ENCODE measurements at places on chromosomes 13 and 19.

DNA sequence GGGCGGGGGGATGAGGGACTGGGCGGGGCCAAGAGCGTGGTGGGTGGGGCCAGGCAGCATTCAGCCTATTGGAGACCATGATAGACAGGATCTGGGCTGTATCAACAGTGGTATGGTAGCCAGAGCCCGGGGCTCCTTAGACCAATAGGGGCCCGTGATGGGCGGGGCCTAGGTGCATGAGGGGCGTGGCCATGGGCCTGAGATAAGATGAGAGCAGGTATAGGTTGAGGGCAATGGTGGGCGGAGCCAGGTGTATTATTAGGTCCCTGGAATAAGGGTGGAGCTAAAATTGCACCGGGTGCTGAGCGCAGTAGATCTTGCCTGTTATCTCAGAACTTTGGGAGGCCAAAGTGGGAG lies 5.3 kb downstream of the ABCA7 start:
- DNase-seq = peak; percentile 84

- peak; percentile 26 for DNase-seq
Measured at GRCh38 chr13:31209172-31209840, 9.5 kb downstream of the B3GLCT start.

DNA sequence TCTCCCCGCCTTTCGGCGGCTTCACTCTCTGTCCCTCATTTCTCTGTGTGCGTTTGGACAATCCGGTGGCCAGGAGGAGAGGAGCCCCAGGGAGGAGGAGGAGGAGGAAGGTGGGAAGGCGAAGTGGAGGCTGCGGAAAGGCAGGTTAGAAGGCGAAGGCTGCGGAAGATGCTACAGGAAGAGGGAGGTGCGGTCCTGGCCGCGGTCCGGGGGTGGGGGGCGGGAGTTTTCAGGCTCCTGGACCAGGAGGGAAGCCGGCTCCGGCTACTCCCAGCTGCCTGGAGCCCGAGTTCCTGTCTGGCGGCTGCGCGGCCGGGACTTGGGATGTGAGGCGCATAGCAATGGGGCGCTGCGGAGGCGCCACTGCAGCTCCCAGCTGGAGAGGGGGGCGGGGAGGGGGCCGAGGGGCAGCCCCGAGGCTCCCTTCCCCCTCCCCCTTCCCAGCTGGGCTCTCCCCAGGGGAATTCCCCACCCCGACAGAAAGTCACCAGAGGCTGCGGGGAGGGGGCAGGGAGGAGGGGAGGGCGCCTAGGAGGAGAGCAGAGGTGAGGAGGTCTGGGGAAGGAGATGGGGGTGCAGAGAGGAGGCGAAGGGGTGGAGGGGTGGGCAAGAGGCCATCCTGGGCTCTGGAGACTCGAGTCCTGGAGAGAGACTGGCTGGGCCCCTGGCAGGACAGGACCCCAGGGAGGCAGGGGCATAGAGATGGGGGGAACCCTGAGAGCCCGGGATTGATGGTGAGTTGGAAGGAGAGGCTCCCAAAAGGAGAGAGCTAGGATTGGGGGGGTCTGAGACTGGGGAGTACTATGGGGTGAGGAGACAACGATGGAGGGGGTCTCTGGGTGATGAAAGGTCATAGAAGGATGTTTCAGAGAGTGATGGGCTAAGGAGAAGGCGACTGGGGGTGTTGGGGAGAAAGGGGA lies 2.0 kb downstream of the LRRC4B start:
- DNase-seq = no peak

DNA sequence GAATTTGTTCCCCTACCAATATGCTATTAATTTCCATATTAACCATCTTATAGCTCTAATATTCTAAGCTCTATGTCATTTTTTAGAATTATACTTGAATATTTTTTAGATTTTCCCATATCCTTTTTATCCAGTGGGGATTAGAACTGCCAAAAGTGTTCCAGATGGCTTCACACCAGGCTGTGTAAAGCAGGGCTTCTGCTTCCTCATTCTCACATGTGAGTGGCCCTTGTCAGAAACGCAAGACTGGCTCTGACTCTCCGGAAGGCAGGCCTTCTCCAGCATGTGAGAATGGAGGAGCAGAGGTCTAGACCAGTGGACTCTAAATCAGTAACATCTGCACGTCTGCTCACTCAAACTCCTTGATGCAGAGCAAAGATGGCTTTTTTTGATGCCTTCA lies 650.1 kb downstream of the FGF9 start:
- no peak for DNase-seq

- DNase-seq = peak; percentile 85
Measured at GRCh38 chr19:16327911-16328823, 3.5 kb downstream of the KLF2 start.

GRCh38 chr19:39110263-39110967 lies 15.2 kb upstream of the PAK4 start:
- DNase-seq = peak; percentile 72

DNA sequence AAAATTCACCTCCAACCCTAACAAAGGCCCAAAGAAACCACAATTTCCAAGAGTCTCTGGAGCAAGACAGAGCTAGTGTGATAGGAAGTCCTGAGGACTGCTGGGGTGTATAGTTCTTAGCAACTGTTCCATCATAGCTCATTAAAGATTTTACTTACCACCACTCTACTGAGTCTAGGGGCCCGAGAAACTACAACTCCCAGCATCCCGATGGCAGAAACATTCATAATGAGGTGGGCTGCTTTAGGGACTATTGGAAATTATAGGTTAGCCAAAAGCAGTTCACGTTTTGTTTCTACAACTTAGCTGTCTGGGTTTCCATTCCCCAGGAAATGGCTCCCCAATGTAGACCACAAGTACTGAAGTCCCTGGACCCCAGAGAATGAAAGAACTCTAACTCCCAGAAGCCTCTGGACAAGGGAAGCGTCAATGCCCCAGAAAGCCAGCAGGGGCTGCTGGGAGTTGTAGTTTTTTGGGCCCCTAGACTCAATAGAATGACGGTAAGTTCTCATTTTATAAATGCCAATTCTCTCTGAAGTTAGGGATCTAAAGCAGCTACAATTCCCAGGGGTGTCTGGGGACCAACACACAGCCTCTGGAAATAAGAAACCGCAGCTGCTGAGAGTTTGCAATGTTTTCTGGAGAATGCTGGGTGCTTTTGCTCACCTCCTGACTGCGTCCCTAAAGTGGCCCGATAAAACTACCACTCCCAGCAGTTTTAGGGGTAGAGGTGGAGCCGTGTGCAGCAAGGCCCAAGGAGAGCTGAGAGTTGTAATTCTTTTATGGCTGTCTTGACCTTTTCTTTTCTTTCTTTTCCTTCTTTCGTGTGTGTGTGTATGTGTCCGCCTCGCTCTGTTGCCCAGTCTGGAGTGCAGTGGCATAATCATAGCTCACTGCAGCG lies 11.1 kb downstream of the FTL start:
- peak; percentile 58 for DNase-seq

DNA sequence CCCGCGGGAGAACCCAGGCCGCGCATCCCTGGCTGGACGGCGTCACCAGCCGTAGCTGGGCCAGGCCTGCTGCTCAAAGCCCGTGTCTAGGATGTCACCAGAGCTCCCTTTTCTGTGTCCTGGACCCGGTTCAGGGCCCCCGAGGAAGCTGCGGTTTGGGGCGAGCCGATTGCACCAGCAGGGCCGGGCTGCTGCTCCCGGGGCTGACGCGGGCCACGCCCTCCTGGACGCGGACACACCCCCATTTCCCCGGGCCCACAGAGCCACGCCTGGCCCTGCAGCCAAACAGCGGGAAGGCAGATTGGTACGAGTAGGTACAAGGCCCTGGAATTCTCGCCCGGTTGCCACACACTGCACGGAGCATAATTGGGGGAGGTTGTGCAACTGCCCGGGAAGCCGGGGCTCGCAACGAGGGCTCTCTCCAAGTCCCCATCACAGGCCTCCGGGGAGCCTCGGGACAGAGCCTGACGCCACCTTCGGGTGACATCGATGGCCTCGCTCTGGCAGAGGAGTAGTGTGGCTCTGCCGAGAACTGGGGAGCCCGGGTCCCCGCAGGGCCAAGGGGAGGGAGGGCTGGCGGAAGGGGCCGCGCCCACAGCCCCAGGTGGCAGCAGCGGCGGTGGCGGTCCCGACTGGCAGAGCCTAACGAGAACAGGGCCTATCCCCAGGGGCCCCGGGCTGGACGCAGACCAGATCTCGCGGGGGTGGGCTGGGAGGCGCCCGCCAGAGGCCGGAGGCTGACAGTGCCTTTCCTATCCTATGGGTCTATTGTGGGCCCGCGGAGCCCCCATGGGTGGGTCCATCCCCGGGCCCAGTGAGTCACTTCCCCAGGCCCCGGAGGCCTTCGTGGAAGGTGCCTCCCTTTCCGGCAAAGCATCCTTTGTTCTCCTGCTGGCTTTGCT lies 23.5 kb downstream of the KCTD15 start:
- peak; percentile 64 for DNase-seq

GRCh38 chr19:12994701-12995595 lies at the start of gene NFIX:
Gene NFIX (plus strand): TSS chr19:12995475. CDS start chr19:12995838, 363 bp downstream.
- DNase-seq = peak; percentile 66

DNA sequence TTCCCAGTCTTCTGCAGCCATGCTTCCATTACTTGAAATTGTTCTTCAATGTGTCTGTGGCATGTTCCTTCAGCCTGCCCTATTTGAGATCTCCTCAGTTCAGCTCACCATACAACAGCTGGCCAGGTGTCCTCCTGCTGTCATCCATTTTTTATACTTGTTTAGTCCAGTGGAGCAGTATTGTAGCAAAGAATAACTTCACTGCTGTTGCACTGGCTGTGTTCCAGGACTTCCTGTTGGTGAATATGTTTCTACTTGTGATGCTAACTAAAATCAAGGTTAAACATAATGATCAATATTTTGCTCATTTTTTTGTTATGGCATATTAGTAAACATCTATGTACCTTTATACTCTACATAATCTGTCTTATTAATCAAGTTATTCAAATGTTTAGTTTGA lies 1394.1 kb downstream of the PCDH9 start:
- no peak for DNase-seq

GRCh38 chr19:10228920-10229319 lies 2.2 kb downstream of the S1PR2 start:
- DNase-seq = peak; percentile 71

DNA sequence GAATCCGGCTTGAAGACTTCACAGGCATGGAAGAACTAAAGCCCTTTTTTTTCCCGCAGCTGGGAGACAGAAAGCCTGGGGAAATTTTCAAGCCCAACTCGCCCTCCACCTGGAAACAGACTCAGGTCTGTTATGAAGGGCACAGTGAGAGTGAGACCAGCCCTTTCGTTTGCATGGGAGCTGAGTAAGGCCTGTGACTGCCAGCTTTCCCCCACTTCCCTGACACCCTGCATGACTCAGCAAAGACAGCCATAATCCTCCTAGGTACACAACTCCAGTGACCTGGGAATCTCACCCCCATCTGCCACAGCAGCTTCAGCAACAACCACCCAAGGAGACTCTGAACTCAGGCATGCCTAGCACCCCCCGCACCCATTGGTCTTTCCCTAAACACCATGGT lies 87.6 kb upstream of the ZNF91 start:
- no peak for DNase-seq

DNA sequence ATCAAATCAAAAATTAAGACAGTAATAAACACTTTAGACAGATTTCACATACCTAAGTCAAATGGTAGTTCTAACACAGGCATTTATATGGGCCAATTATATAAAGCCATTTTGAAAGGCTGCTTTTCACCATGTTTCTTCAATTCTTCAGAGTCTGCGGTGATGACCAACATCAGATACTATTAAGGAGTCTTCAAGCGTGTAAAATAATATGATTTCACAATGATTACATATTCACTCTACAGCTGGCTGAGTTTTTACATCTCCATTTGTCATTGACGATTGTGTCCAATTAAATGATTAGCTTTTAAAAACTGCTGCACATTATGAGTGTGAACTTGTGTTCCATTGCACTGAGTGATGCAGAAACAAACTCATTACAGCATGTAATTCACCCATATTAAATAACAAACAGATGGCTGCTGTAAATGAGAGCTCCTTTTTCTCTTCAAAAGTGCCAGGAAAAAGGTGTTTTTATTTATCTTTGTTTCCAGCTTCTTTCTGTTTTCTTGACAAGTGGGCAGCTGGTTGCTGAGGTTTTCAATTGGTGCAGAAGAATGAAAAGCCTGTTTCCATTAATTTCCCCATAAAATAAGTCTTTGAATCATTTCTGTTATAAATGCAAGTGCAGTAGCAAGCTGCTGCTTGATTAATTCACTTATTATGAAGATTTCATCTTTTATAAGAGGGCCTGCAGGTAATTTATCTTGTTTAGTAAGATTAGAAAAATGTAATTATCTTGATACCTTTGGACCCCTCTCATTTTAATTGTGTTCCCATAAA lies 676.1 kb upstream of the KLHL1 start:
- no peak for DNase-seq

- DNase-seq = no peak
Measured at GRCh38 chr19:28208745-28209144, 1004.2 kb downstream of the UQCRFS1 start.

DNA sequence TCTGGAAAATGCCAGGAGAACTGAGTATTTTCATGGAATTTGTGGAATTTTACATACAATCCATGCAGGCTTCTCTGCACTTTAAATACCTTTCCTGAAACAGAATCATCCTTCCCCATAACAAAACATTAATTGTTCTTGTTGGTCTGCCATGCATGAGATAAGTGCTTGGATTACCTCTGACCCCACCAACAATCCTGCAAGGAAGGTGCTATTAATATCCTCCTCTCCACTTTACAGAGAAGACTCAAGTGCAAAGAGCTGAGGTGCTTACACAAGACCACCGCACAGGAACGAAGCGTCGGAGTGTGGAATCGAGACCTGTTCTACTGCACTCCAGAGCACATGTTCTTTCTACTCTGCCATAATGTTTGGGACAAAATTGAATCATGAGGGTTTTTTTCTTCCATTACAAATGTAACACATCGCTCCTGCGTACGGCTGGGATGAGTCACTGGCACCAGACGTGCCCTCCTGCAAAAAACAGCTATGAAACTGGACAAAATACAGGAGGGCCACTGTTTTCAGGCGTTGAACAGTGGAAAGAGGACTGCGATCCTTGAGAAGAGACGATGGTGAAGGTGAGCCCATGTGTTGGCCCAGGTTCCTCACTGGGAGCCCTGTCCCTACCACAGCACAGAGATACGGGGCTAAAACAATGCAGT lies 12.9 kb upstream of the LRRC4B start:
- no peak for DNase-seq

GRCh38 chr13:36355632-36356031 lies 9.4 kb upstream of the SPART start:
- no peak for DNase-seq

GRCh38 chr13:79990048-79990447 lies 350.9 kb downstream of the SPRY2 start:
- no peak for DNase-seq
